ENCODE measurements at places on chromosomes 2 and 18.

- DNase-seq: no peak
Measured at GRCh38 chr2:202848813-202849212, 22.8 kb downstream of the ICA1L start.

- DNase-seq: no peak
Measured at GRCh38 chr2:8671802-8672201, 10.1 kb upstream of the ID2 start.

GRCh38 chr18:48839819-48840490 lies 110.8 kb downstream of the SMAD7 start:
- DNase-seq: no peak

DNA sequence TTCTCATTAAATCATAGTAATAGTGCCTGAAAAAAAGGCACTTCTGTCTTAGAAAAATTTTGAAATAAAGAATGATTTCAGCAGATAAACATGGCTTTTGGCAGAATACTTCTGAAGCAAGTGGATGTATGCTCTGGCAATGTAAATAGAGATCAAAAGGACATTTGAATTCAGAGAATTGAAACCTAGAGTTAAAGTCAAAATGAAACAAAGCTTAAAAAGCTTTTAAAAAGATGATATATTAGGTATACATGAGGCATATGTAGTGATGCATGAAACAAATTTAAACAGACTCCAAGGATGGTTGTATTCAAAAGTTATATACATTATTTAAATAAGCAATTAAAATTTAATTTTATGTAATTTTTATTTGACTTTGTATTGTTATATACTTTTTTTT lies 1344.5 kb upstream of the TMEFF2 start:
- DNase-seq: no peak

- DNase-seq: no peak
Measured at GRCh38 chr2:36413218-36413617, 57.6 kb downstream of the CRIM1 start.
